CD4-positive, alpha-beta T cell (primary cell): ENCODE measurements at places on chromosomes 5 and 9.
A peak's percentile ranks its signal among the peaks of the same experiment; 100 is the strongest.

DNA sequence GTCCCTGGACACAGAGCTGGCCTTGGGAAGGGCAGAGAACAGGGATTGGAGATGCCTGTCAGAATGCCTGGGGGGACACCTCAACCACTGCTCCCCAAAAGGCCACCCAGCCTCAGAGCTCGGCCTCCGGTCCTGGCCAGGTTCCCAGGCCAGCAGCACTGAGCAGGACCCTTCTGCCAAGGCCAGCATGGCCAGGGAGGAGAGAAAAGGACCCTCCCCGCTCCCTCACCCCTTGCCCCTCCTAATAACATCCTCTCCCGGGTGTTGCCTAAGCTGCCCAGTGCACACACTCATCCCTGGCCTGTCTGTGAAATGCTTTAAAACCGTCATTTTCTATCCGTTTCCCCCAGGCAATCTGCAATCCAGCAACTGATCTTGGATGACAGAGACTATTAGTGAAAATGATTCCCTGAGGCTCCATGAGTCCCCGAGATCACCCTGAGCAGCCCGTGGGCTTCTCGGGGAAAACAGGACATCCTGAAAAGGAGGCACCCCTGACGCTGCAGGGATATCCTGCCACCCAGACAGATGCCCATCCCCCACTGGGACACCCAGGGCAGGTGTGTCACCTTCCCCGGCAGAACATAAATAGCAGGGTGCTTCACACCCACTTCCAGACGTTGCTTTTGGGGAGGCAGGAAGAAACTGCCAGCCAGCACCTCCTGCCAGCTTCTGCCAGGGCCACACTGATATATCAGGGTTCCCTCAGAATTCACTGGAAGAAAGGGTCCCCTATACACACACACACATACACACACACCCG, 75.3 kb downstream of the ADAMTS2 start:
- H3K4me3 ChIP-seq: no peak overlapping the region
- no peak overlapping the region for H3K27ac ChIP-seq
- H3K4me1 ChIP-seq: no peaks in the 10 kb centered on the region
- H3K27me3 ChIP-seq: no peaks in the 10 kb centered on the region
- no peaks in the 10 kb centered on the region for H3K36me3 ChIP-seq
- DNase-seq: no peak

GRCh38 chr9:34341659-34342295, 12.4 kb downstream of the NUDT2 start:
- H3K27me3 ChIP-seq: no peaks in the 10 kb centered on the region
- no peak overlapping the region for H3K4me3 ChIP-seq

DNA sequence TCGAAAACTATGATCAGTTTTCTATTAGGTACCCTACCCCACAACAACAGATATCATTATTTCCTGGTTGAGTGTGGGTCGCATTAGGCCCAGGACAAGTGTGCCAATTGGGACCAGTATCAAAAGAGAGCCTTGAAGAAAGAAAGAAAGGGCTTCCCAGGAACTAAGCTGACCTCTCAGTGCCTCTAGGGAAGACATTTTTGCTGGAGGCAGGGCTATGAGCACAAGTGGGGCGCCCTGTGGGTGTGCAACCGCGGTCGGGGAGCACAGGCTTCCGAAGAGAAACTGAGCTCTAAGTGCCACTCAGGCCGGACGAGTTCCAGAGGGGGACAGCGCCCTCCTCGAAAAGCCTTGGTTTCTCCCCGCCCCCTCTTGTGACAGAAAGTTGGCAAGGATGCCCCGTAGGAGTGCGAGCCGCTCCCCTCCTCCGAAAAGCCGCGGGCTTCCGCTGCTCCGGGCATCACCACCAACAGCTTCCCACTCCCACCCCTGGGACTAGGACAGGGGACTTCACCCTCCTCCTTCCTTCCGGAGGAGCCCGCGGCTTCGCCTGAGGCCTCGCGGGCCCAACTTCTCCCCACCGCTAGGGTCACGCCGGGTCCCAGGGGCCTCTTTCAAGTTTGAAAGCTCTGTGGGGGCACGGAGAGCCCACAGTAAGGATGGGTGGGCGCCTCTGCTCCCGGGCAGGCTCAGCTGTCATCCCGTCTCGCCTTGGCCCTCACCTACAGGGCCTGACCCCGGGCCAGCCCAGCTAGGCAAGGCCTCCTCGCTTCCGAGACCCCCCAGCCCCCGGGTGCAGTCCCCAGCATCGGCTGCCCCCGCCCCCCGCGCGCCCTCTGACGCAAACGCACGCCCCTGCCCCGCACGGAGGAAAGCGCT, 2.0 kb downstream of the NR2F1-AS1 start:
- H3K27ac ChIP-seq: no peak overlapping the region
- DNase-seq: no peak
- peak overlapping the region; percentile 25 for H3K4me3 ChIP-seq
- peaks cover 95% of the 10 kb centered on the region for H3K27me3 ChIP-seq
- H3K36me3 ChIP-seq: no peaks in the 10 kb centered on the region
- peaks cover 48% of the 10 kb centered on the region for H3K4me1 ChIP-seq

DNA sequence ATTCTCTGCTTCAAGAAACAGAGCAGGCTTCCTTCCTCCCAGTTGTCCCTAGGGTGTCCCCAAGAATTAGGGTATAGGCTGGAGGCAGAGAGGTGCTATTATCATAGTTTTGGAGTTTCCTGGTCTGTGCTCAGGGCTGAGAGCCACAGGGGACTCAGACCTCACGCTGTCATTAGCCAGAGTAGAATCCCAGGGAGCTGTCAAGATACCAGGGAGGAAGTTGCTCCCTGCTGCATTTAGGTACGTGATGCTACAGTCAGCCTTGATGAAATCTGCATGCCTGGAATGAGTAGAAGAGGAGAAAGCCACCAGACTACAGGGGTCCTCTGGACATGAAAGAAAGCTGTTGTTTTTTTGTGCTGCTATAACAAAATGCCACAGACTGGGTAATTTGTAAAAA, 273.2 kb downstream of the SH3GL2 start:
- no peak overlapping the region for H3K27ac ChIP-seq
- H3K4me3 ChIP-seq: no peak overlapping the region
- H3K36me3 ChIP-seq: no peaks in the 10 kb centered on the region
- no peak for DNase-seq
- no peaks in the 10 kb centered on the region for H3K4me1 ChIP-seq

- H3K27ac ChIP-seq: no peak overlapping the region
- DNase-seq: no peak
- H3K4me3 ChIP-seq: no peak overlapping the region
- no peaks in the 10 kb centered on the region for H3K27me3 ChIP-seq
- H3K4me1 ChIP-seq: no peaks in the 10 kb centered on the region
These were observed 272.7 kb upstream of the PANK3 start for GRCh38 chr5:168851902-168852321.
